GM23338 (cell line): ENCODE measurements at places on chromosomes 5 and 9. TPM values are rescaled to one million over a fixed set of nuclear protein-coding genes. Genes with fewer than 3 reads are reported as not detected.

DNA sequence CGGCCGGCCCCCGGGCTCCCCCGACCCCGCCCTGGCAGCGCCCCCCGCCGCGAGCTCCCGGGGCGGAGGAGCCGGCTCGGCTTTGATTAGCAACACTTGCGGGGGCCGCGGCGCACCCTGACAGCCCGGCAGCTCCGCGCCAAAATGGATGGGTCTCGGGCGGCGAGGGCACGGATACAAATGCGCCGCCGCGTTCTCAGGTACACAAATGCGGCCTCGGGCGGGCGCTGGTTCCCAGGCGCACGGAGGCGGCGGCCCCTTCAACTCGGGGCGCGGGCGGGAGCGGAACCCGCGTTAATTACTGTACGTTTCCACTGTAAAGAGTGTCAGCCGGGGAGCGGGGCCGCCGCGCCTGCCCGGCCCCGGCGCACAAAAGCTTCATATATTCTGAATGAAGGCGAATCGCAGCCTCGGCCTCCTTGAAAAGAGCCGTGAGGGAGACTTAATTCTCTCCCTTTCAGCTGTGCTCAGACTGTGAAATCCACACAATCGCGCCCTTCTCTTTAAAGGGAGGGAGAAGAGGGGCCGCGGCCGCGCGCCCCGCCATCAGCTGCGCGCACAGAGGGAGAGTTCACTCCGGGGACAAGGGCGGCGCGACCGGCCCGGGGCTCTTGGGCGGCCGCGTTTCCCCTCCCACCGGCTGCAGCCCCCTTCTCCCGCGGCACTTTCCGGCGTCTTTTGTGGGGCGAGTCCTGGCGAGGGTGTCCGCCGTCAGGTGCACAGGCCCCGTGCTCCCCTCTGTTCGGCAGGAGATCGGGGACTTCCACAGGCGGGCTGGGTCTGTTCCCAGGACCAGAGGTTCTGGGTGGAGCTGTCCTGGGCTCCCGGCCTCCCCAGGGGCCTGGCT lies 27.0 kb downstream of the MSX2 start:
- peak; percentile 81 for DNase-seq

- no peak for DNase-seq
Observed at GRCh38 chr9:95506428-95506677, 10.4 kb downstream of the PTCH1 start.

- no peak for DNase-seq
Observed at GRCh38 chr5:95655575-95655974, 9.0 kb downstream of the RFESD start.

DNA sequence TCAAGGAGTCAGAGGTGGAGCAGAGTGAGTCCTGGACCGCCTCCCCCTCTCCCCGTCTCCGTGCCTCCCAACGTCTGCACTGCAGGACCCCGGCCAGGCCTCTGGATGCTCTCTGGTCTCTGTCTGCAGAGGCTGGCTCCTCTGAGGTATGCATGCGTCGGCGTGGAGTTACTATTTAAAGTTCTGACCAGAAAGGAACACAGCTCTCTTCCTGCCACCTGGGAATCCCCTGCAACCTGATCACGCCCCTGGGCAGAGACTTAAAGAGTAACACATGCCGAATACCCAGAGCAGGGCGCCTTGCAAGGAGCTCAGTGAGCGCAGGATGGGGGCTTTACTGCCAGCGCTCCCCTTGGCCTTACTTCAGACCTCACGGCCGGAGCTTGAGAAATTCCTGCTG lies 16.0 kb downstream of the ANXA6 start:
- DNase-seq = peak; percentile 76

- peak; percentile 54 for DNase-seq
Observed at GRCh38 chr5:64634997-64635686, 55.2 kb upstream of the SHISAL2B start.

DNA sequence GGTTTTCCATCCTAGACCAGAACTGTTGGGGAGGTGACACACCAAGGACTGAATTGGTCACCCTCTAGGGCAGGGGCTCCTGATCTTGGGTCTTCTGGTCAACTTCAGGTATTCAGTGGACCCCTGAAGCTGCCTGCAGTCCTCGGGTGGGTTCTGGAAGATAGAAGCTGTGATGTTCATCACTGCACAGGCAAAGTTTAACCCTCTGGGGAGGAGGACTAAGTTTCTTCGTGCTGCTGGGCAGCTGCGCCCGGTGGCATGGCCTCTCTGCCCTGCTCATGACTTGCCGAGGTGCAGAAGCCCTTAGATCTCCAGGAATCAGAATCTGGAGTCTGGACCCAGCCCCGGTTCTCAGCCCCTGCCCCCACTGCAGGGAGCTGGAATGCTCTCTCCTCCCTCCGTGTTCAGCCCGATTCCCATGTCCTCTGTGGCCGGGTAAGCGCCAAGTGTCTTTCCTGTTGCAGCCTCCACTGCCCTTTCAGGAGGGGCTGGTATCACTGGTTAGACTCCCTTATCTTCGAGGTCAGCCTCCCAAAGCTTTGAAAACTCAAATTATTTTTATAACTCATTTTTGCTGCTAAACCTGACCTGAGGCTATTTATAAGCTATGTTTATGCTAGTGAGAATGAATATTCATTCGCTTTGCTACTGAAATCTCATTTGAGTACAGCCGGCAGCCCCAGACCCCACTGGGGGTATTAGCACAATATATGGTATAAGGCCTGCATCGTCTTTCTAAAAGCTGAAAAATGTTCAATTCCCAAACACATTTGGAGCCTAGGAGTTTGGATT lies 1.7 kb downstream of the LAMC3 start:
- no peak for DNase-seq

DNA sequence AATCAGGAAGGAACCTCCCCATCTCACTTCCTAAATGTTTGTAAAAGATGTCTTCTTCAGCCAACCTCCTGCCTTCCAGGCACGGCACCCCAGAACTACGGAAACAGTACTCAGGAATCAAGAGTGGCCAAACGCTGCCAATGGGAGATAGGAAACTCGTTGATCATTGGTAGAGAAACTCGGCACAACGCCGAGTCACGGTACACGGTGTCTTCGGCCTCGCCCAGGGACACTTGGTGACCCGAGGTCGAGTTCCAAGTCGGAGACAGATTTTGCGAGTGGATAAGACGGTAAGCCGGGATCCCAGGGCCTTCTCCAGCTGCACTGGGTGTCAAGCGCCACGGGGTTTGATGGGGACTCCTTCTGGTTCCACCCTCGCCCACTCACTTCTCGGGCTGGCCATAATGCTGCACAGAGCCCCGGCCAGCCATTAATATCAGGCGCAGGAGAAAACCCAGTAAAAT lies 343 bp downstream of the KIAA0825 start:
- DNase-seq = peak; percentile 65

The PRSS3 gene
- total RNA-seq = 2.5 and 4.2 TPM in 2 replicates

The TMEM215 gene
- total RNA-seq = 1.2 and 1.3 TPM in 2 replicates

The CCL19 gene
- not detected in 2 replicates for total RNA-seq

The SV2C gene
- total RNA-seq = 0.07 and 0.12 TPM in 2 replicates

The BTNL3 gene
- not detected in 2 replicates for total RNA-seq
